Central memory CD4-positive, alpha-beta T cell (primary cell): ENCODE measurements at places on chromosomes 7 and 10.

GRCh38 chr10:122213766-122214165 is 57.3 kb upstream of the BTBD16 start:
- no peak for DNase-seq

DNA sequence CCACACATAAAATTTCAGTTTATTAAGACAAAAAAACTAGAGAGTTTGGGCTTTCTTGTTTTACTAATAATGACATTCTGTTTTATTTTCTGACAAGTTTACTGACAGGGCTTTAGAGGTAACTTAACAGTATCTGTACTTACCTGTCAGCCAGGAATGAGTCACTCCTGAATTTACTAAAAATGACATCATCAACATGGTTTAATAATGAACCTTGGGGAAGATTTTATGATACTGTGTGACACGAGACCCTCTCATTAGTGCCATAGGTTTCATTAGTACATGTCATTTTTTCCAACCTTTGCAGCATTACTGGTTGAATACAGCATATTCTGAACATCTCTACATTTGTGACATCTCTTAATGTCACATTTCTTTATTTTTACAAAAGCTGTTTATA is 131.1 kb downstream of the KCND2 start:
- no peak for DNase-seq

DNA sequence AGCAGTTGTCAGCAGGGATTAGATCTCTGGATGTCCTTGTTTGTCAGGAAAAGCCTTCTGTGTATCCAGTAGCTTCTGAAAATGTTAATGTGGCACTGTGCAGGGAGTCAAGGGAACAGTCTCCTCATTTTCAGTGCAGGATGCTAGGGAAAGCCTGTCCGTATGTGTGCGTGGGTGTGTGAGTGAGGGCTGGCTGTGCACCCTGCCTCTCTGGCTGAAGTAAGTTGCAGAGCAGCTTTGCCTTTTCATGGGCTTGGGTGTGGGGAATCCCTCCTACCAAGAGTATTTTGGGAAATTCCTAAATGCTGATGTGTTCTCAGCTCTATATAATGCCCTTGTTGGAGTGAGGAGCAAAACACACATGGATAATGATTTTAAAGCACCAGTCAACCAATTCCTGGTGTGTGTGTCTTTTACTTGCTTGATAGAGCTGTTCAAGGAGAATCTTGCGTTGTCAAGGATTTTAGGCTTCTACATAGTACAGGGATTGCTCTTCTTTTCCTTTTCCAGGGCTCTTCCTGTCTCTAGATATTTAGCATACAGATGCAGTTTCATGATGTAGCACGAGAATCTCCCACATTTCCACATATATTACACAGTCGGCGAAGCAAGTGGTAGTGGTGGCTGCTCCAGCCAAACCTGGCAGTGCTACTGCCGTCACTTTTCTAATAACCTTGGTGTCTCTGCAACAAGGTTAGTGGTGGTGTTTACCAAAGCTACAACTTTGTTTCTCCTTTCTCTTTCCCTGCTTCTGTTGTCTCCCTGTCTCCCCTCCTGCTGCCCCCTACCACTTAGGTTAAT is 92.8 kb downstream of the MCU start:
- no peak for DNase-seq

DNA sequence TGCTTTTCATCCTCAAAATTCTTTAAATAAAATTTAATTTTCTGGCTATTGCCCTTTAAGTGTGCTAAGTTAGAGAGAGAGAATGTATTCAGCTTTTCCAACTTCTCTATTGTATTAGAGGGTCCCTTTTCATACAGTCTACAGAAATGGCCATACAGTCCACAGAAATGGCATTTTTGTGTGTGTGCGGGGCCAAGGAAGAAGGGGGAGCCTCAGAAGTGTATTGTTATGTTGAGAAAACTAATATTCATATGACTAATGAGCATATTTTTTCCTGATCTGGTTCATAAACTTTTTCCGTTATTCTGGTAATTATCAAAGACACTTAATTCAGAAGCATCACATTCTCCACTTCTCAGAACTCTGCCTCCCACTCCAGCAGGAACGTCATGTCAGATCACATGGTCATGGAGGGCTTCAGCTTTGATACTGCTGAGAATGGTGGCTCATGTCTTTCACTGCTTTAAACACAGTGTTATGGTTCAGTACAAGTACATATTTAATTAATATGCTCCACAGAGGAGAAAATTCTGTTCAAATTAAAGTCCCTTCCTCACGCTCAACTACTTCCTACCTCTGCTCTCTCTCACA is 37.1 kb downstream of the ELMO1 start:
- DNase-seq: no peak

GRCh38 chr7:106073701-106074100 is 38.4 kb downstream of the SYPL1 start:
- DNase-seq: no peak

DNA sequence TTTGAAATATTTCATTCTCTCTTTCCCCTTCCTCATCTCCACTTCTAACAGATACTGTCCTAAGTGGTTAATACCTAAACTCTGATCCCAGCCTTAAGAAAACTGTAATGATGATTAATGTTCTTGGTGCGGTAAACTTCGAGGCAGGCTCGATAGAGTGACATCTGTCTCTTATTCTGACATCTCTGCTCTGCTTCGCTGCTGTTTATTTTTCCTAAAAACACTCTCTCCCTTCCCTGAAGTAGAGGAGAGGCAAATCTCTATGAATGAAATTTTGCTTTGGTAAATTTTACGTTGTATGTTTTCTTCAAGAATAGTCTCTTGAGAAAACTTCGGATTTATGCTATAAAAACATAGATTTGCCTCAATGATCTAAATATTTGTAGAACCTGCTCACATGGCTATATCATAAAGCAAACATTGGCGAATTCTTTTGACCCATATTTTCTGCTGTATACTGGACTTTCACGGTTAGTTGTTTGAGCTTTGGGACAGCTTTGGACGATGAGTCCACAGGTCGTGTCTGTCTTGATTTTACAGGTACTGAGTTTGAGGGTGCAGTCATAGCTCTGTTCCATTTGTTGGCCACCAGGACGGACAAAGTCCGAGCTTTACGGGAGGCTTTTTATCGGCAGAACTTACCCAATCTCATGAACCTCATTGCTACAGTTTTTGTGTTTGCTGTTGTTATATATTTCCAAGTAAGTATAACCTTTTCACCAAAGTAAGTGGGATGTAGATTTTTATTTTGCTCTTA is 27.1 kb downstream of the SEC61A2 start:
- no peak for DNase-seq

DNA sequence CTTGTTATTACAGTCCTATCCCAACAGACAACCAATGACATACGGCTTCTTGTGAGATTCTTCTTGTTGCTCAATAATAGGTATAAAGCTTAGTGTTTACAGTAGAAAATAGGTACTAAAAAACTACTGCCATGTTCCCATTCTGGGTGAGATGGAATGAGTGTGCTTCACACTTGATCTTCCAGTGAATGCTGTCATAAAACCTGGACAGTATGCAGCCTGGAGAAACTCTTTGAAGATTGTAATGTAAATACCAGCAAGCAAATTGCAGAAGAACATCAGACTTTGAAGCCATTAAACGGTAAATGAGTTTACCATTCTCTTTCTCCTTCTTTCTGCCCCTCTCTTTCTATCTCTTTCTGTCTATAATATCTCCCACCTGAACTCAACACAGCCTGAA is 663.7 kb upstream of the COBL start:
- DNase-seq: no peak

DNA sequence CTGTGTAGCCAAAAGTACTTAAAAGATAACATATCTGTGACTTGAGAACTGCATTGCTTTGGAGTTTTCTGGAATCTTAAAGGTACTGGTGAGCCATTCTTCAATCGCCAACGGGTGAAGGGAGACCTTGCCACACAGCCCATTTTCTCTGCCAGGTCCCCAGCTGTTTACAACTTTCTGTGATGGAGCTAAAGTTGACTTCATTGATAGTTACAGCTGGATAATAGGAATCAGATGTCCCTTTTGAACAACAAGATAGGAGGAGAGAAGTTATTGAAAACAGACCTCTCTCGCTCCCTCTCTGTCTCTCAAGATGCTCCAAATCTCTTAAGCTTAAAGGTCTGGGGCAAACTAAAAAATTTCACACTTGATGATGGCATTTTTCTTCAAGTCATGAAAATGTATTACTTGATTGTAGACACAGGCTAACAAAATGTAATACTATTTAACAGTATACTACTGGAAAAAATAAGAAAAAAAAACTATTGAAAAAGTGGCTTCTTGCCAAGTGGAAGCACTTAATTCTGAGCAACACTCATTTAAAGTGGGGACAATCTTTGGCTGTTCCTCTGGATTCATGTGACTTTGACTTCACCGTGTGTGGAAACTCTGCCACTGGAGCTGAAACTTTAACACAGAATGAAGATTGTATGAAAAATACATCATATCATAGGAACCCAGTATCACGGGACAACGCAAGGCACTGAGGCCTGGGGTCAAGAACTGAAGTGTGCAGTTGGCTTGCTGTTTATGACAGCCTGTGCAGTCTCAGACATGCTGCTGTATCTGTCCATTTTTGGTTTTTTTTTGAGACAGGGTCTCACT is 78.4 kb upstream of the AFAP1L2 start:
- no peak for DNase-seq

- DNase-seq: no peak
Observed at GRCh38 chr7:135151533-135151932, 3.7 kb downstream of the TMEM140 start.

DNA sequence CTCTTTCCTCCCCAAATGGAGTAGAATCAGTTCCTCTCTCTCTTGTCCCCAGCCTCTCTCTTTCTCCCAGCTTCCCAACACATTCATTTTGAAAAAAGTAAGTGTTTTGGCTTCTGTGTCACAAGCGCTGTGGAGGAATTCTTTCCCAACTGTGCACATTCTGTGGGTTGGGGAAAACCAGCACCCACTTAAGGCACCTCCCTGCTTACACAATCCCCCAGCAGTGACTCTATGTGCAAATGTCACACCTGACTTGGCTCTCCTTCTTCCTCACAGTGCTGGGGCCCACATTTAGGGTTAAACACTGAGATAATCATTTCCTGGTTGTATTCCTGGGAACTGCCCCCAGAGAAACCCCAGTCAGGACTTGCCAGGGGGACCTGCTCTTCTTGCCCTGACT is 358.1 kb upstream of the ZNF32 start:
- DNase-seq: no peak

- no peak for DNase-seq
Observed at GRCh38 chr10:22429981-22430421, 84.7 kb downstream of the SPAG6 start.

DNA sequence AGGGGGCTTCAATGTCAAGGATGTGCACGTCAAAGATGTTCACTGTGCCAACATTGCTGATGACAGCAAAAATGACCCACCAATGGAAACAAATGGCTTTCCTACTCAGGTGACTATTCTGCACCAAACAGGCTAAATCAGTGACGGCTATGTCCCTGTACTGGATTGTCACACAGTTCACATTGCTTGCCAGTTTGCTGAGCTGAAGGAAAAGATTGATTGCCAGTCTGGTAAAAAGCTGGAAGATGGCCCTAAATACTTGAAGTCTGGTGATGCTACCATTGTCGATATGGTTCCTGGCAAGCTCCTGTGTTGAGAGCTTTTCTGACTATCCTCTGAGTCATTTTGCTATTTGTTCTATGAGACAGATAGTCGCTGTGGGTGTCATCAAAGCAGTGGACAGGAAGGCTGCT is 202.2 kb upstream of the ETV1 start:
- no peak for DNase-seq
